ENCODE measurements at places on chromosomes 3 and 15.
A peak's percentile ranks its signal among the peaks of the same experiment; 100 is the strongest.

- no peak for DNase-seq
These were observed 20.9 kb downstream of the TP63 start for GRCh38 chr3:189652042-189652441.

DNA sequence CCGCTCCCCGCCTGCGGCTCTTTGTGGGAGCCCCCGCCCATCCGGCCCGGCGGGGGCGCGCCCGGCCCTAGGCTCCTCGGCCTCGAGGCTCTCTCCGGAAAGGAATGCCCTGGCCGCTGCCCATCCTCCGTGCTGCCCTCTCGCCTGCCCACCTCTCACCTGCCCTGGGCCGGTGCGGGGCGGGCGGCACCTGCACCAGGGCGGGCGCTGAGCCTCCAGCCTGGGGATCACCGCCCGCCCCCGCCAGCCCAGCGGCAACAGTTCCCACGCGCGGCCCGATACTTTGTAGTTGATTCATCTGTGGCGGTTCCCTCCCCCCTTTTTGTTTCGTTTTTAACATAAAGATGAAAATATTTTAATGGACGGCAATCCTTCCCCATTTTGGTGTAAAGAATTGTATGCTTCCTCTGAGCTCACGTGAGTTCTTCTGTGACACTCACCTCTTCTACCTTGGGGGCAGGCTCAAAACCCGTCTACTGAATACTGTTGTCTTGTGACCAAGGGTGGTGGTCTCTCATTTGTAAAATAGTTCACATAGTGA is 1.9 kb downstream of the KLF13 start:
- DNase-seq: peak; percentile 65

DNA sequence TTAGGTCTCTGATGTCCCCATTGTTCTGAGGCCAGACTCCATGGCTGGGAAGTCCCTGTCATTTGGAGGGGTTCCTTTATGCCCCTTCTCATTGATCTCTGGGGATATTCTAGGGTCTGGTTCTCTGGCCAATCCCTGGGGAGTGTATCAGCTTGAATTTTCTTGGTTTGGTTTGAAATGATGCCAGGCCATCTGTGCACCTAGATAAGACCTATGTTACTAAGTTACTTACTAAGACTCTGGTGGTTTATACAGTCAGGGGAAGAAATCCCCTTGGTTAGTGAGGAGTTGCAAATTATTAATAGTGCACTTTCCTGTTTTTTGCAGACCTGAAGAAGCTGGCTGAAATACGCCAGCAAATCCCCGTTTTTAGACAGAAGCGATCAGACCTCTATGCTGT is 20.3 kb downstream of the NIT2 start:
- DNase-seq: no peak

DNA sequence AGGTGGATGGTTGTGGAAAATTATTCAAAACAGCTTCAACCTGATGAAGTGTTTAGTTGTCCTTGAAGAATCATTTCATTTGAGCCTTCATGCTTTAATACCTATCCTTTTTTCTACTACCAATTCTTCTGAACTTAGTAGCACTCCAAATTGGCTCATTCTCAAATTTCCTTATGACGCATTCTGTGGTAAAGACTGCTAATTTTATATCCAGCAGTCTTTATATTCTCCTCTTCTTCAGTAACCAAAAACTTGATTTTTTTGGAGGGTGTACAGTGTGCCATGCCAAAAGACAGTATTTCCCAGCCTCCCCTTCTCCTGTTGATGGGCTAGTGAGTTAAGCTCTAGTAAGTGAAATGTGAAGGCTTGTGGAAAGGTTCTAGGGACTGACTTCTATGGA is 25.2 kb downstream of the CGNL1 start:
- no peak for DNase-seq

DNA sequence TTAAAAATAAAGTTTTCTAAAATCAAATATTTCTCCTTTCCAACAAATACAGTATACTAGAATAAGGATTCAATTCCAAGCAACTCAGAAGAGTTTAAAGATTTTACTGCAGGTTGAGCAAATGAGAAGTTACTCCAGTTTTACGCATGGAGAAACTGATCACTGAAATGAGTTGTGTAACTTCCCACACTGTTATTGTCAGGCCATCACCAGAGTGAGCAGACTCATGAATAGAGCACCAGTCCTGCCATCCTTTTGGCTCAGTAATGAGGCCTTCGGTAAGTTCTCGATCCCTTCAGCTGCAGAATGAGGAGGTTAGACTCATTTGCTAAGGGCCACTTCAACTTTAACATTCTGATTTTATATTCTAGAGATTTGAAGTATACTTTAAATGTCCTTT is 48.1 kb downstream of the OSBPL10 start:
- DNase-seq: no peak

GRCh38 chr15:81954158-81954783 is 91.5 kb downstream of the MEX3B start:
- DNase-seq: no peak

GRCh38 chr3:144556392-144556791 is 584.8 kb downstream of the DIPK2A start:
- DNase-seq: no peak

DNA sequence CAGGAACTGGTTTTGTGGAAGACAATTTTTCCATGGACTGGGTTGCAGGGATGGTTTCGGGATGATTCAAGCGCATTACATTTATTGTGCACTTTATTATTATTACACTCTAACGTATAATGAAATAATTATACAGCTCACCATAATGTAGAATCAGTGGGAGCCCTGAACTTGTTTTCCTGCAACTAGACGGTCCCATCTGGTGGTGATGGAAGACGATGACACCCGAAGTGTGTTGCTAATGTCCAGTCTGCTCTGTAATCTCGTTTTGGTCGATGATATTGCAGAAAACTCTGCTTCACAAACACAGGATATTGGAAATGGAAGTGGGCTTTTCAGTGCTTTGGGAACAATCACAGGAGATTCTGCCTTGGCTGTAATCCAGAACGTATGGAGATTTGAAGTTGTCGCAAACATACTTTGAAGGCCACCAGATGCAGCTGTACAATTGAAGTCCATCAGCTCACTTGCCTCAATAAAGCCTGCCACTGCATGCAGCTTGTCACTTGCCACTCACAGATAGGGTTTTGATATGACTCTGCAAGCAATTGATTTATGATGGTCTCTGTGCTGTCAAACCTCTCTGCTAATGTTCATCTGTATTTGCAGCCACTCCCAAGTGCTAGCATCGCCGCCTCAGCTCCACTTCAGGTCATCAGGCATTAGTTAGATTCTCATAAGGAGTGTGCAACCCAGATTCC is 141.7 kb downstream of the TJP1 start:
- DNase-seq: no peak

GRCh38 chr15:98860281-98861041 is 147.1 kb downstream of the PGPEP1L start:
- DNase-seq: no peak

DNA sequence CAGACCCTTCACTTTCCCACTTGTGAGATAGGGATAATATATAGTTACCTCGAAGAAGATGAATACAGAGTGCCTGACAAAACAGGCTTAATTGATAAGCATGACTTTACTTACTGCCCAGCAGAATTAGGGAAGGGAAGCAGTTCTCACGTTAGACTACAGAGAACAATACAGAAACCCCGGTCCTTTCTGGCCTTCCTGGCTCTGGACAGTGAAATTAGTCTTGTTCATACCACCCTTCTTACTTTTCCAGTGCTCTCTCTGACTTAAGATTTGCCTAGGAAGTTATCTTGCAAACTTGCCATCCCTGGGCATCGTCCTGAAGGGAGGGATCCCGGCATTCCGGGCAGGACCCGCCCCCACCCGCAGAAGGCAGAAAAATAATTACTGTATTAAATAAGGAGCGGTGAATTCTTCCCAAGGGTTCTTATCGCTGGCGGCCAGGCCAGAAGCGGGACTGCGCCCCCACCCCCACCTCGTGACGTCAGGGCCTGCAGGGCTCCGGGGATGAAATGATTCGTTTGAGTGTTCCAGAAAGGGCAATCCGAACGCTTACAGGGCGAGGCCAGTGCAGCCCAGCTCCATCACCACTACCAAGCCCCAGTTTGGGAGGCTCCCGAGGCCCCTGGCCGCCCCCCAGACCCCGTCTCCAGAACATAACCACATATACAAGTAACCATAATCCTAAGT is 8.4 kb downstream of the SOX2 start:
- DNase-seq: no peak

DNA sequence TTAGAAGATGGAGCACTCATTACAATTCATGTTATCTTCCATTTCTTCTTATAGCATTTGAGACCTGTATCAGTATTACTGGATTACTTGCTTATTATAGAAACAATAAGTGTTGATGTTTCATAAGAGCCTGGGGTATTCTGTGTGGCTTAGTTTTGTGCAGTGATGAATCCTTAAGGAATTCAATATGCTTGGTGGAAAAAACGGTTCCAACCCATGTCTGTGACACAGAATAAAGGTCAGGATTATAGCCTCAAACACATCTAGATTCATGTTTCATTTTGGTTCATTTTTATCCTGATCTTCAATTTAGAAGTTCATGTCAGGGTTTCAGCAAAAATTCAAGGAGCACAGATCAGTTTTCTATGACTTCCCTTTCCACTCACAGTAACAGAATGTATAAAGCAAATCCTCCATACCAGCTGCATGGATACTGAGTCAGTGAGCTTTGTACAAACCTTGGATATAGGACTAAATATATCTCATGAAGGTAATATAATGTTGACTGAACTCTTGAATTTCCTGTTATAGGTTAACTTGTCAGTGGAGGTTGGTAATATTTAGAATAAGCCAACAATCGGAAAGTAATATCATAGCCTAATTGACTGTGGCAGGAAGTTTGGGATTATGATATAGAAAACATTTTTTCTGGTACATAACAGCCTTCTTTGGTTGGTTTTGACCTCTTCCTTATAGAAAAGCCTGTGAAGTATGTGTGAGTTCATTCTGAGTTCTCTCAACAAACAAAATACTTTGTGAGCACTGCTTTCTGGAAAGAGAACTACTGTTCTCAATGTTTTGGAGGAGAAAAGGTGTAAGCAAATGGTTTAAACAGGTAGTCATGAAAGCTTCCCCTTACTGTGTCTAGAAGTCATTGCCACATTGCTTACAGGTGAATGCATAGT is 218.2 kb upstream of the TPM1 start:
- no peak for DNase-seq

- no peak for DNase-seq
These were observed 17.8 kb upstream of the HDGFL3 start for GRCh38 chr15:83225449-83225848.

DNA sequence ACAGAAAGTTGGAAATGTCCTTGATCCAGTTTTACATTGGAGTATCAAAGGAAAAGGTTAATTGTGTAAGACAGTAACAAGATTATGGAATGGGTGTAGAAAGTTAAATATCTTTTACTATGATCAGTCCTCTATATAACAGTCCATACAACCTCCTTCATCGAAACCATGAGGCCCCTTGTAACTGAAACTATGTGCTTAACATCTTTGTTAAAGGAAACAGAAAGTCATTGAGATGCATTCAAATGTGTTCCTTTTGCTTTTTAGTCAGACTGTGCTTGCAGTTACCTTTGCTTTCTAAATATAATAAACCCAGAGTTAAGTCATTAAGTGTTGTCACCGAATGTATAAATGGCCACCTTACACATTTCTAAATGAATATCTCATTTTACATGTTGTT is 1298.5 kb downstream of the ROBO2 start:
- no peak for DNase-seq

DNA sequence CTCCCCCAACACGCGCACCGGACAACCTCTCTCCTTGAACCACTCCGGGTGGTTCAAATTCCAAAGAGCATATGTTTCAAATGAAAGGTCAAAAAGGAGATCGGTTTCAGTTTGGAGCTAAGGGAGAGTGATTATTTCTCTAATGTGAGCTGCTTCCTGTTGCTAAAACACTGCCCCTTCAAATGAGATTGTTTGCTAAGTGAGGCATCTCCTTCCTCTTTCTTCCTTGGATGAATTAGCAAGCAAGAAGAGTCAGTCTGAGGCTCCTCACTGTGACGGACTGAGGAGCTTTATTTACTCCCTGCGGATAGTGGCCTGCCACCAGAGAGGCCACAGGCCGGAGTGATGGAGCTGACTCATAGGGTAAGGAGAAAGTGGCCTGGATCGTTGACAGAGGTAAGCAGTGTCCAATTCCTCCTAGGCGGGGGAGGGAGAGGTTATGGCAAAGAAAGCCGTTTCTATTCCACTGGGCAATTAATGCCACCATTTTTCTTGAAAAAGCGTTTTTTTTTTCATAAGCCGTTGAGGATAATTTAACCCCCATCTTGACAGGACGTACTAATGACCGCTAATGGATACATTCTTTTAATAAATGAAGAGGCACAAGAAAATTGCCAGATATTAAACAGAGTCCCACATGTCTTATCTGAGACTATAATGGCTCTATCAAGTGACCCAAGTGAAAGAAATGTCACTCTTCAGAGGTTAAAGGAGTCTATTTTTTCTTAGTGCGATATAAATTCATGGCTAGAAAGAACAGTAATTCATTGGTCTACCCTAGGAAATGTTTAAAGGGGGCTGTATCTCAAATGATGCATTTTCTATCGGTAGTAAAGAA is 167.0 kb upstream of the ANKRD28 start:
- peak; percentile 21 for DNase-seq

GRCh38 chr3:46517016-46517783 is 19.4 kb downstream of the RTP3 start:
- no peak for DNase-seq

GRCh38 chr3:31533169-31534064 is 692 bp downstream of the STT3B start:
- DNase-seq: no peak

DNA sequence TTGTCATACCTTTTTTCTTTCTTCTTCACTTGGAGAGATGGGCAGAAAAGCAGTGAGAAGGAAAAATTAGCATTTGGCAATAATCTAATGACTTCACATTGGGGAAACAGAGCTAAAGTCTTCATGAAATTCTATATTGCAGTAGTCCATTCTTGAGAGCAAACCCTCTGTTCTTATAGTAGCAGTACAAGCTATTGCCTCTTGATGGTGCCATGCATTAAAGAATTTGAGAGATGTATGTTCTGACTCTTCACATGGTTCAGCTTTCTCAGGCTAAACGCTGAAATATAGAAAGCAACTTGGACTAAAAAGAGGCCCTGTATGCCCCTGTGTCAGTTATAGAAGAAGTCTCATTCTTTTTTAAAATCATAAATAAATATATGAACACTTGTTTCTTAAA is 36.0 kb downstream of the PHLDB2 start:
- DNase-seq: no peak

- DNase-seq: no peak
These were observed 93.8 kb downstream of the DNASE1L3 start for GRCh38 chr3:58116985-58117384.

- DNase-seq: no peak
These were observed 168.4 kb downstream of the ZIC4 start for GRCh38 chr3:147237991-147238390.

All from CD14-positive monocyte (primary cell).